ENCODE measurements at places on chromosomes 3 and 15. TPM values are rescaled to one million over a fixed set of nuclear protein-coding genes. Genes with fewer than 3 reads are reported as not detected.
A peak's percentile ranks its signal among the peaks of the same experiment; 100 is the strongest.

DNA sequence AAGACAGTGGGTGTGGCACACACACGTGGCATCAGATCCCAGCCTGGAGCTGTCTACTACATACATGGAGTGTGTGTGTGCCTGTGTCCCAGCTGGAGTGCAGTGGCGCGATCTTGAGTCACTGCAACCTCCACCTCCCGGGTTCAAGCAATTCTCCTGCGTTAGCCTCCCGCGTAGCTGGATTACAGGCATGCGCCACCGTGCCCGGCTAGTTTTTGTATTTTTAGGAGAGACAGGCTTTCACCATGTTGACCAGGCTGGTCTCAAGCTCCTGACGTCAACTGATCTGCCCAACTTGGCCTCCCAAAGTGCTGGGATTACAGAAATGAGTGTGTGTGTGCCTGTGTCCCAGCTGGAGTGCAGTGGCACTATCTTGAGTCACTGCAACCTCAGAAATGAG lies 108.8 kb downstream of the IL12A start:
- DNase-seq = no peak

ZNF717 gene
- 4.5 TPM for total RNA-seq

- no peak for DNase-seq
Measured at GRCh38 chr3:14766428-14767244, 52.1 kb upstream of the FGD5 start.

DNA sequence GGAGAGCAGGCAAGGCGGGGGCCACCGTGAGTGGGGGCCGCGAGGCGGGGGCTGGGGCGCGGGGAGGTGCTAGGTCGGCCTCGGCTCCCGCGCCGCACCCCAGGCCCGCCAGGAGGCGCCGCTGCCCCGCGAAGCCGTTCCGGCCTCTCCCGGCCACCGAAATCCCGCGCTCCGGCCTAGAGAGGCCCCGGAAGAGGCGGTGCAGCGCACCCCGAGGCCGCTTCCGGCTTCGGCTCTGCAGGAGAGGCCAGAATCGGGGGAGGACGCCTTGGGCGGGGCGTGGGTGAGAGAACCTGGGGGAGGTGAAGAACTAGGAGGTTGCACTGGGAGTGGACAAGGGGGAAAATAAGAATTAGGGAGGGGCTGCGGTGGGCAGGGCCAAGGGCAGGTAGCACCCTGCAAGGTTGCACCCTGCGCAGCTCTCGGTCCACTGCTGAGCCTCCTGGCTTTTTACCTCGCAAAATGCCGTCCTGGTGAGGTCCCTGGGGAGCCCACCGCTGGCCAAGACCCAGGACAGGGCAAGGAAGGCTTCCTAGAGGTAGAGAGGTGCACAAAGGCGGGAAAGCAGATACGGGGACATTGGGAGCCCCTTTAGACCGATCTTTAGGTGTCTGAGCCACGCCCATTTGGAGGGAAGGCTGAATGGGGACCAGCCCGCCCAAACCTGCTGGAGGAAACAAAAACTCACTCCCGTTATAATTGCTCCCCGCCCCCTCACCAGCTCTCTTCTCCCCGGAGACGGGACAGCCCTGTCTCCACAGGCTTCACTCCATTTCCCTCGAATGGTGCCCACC lies 8.4 kb upstream of the GNAI2 start:
- DNase-seq = peak; percentile 82
